ENCODE measurements at places on chromosomes 4 and X. TPM values are rescaled to one million over a fixed set of nuclear protein-coding genes. Genes with fewer than 3 reads are reported as not detected.

The DDX53 gene
- polyA plus RNA-seq = not detected

The AASDH gene
- 15.0 TPM for polyA plus RNA-seq

The IRAK1 gene
- 27.7 TPM for polyA plus RNA-seq

The GC gene
- 0.14 TPM for polyA plus RNA-seq

The MAGEB10 gene
- not detected for polyA plus RNA-seq

DNA sequence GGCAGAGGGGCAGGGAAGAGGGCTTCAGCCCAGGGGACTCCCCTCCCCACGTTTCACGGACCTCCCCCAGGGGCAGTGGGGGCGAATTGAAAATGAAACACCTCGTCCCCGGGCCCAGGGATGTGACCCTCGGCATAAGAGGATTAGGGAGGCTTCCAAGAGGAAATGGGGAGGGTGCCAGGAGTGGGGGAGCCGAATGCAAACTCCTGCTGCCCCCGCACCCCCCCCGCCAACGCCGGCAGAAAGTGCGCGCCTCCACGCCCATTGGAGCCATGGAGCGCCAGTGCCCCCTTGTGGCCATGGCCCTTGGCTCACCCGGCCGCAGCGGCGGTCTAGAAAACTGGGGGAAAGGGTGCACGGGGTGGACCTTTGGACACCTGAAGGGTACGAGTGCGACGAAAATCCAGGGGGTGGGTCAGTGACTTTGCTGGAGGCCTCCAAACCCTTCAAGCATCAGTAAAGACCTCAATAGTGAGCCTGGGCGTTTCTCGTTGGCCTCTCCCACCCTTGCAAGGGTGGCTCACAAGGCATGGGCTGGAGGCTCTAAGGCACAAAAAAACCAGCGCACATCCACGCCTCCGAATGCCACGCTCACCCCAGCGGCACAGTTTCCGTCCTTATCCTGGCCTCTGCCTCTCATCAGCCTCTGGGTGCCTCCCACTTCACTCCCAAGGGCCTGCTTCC is 120.8 kb upstream of the PJA1 start:
- DNase-seq = peak; percentile 70

GRCh38 chr4:104446431-104447278 is 48.0 kb downstream of the CXXC4 start:
- DNase-seq = no peak

DNA sequence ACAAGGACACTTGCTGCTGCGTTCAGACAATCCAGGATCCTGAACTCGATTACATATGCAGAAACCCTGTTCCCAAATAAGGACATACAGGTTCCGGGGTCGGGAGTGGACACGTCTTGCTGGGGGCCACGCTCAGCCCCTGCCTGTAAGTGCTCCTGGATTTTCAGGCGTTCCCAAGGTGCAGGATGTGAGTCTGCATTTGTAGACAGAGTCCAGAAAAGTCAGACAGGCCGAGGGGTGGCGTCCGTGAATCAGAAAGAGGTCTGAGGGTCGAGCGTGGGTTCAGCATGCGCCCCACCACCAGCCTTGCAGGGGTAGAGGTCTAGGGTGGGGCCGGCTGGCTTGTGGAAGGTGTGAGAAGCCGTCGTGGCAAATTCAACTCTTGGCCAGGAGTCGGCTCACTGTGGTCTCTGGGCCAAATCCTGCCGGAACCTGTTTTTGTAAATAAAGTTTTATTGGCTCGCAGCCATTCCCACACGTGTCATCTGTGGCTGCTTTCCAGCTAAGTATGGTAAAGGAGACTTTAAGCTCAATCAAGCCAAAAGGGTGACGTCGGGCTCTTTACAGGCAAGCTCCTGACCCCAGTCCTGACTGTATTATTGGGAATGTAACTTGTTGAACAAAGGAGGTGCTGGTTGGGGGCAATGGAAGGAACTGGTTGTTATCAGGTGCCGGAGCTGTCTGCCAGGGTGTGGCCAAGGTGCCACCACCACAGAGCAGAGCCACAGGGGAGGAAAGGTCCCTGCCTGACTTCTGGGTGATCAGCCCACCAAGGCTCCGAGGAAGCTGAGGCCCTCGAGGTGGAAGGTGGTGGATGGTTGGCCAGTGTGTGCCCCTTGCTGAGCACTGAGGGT is 7.4 kb downstream of the DOK7 start:
- no peak for DNase-seq

The EIF1AX gene
- 83.1 TPM for polyA plus RNA-seq

The PLAC8 gene
- 1.7 TPM for polyA plus RNA-seq

The MTHFD2L gene
- 22.7 TPM for polyA plus RNA-seq

DNA sequence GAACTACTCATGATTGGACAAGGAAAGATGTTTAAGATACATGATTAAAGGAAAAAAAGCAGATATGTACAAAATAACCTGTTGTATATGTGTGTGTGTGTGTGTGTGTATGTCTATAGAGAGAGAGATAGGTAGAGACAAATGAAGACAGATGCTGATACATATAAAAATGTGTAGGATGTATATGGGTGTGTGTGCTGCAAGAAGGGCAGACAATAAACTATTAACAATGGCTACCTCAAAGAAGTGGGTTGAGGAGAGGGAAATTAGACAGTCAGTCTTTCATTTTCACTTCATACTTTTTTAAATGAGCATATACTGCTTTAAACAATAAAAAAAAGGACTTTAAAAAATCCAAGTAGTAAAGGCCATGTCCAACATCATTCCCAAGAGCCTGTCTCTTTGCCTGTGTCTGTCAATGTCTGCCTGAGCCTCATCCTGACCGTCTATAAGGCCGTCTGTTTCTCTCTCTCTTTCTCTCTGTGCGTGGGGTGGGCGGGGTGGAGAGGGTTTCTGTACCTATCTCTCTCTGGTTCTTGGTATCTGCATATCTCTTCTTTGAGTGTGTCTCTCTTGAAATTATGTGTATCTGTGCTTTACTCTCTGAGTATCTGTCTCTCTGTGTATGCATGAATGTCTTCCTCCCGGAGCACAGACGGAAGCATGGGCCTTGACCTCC is 62.8 kb downstream of the LRBA start:
- DNase-seq = no peak

DNA sequence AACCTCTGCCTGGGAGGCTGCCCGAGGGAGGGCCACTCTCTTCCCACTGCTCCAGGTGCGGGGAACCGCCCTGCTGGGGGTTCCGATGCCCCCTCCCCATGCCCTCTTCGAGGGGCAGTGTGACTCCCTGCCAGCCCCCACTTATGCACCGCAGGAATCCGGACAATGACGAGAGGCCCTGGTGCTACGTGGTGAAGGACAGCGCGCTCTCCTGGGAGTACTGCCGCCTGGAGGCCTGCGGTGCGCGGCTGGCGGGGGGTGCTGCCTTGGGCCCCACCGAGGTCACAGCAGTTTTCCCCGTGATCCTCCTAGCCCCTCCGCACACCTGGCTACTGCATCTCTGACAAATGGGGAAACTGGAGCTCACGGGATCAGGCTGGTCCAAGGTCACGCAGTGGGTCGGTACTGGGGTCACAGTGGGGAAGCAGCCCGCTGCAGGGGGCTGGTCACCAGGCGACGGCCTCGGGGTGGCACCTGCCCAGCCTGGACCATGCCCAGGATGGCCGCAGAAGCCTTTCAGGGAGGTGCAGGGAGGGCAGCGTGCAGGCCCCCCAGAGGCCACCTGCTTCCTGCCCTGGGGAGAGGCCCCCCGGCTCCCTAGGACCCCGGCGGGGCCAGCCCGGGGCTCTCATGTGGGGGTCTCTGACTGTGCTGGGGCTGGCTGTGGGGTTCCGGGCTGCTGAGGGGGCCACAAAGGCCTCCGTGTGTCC is 3.5 kb downstream of the HGFAC start:
- DNase-seq = no peak

- no peak for DNase-seq
These were observed 1106.6 kb upstream of the LCORL start for GRCh38 chr4:19128176-19128575.

The SPANXN1 gene
- polyA plus RNA-seq = not detected

DNA sequence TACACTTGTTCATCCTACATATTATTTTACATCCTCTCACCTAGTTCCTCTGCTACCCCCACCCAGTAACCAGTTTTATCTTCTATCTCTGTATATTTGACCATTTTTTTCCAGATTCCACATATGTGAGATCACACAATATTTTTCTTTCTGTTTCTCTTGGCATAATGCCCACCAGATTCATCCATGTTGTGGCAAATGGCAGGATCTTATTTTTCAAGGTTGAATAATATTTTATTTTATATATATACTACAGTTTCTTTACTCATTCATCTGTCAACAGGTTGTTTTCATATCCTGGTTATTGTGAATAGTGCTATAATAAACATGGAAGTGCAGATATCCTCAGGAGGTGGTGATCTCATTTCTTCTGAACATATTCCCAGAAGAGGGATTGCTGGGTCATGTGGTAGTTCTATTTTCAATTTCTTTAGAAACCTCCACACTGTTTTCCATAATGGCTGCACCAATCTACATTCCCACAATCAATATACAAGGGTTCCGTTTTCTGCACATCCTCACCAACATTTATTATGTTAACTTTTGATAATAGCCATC is 48.2 kb downstream of the THAP9 start:
- no peak for DNase-seq

- no peak for DNase-seq
These were observed 60.8 kb downstream of the SPCS3 start for GRCh38 chr4:176380352-176381157.

DNA sequence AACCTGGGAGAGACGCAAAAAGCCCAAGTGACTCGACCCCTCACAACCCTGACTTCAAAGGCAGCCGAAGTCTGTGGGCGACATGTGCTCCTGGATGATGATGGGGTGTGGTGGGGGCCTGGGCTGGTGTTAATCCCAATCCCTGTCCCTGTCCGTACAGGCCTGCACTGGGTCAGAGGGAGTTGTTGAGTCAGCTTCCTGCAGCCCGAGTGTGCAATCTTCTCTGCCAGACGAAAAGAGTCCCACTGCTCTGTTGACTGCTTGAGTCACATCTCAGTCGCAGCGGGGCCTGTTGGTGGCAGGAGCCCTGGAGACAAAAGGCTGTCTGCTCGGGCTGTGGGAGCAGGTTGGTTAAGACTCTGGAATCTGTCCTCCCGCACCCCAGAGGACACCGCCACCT is 10.3 kb downstream of the FAM3A start:
- no peak for DNase-seq

DNA sequence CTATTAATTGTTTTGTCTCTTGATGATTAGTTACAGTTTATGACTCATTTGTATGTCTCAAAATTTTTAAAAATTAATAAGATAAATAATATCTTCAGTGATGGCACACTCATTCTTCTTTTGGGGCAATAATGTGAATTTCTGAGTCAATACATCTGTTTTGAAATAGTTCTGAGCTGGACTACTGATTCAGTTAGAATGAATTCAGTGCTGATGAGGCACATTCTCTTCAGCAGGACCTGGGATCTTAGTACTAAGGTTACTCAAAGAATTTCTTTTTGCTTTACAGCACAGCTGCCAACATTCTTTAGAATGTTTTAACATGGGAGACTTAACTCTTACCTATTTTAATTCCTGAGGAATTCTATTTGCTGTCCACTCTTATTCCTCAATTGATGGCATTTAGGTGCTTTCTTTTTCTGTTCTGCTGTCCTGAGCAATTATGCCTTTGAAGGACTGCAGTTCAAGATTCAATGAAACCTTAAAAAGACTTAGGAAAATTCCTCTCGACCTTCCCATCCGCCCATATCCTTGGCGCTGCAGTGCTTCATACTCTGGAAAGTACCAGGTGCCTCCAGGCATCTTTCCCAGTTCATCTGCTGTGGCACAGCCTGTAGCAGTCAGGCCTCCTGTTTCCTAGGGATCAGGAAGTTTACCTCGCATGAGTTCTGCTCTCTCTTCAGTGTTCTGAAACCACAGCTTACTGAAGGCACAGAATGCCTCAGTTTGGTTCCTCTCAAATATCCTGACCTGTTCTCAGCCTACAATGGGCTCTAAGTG is 213.7 kb downstream of the FSTL5 start:
- DNase-seq = no peak

- no peak for DNase-seq
These were observed 125.4 kb downstream of the AMMECR1 start for GRCh38 chrX:110192516-110192915.

- DNase-seq = no peak
These were observed 275.2 kb downstream of the QDPR start for GRCh38 chr4:17236686-17237085.

- no peak for DNase-seq
These were observed 5.6 kb upstream of the KLHL2 start for GRCh38 chr4:165201806-165202205.

The MED12 gene
- polyA plus RNA-seq = 38.6 TPM

The TRIM75 gene
- polyA plus RNA-seq = 0.16 TPM

All from muscle of arm (tissue), 14 donors.